ENCODE measurements at places on chromosomes 2 and 18.

DNA sequence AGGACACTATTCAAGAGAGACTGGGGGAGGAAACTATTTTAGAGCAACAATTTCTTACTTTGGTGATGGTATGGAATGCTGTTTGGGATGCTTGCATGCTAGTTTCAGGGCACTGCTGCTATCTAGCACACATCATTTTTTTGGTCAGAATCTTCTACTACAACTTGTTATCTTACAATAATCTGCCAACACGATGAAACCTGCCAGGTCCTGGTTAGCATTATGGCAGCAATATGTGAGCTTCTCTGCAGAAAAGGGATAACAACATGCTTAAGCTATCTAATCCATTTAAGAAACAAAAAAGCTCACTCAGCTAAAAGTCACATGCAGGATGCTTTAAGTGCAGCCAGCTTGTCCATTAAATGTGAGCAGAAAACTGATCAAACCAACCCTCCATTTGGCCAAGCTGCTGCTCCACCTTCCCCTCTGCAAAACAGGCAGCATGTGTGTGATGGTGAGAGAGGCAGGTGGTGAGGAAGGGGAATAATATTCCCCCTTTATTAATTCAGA, 30.1 kb downstream of the GAREM2 start:
- DNase-seq: no peak

DNA sequence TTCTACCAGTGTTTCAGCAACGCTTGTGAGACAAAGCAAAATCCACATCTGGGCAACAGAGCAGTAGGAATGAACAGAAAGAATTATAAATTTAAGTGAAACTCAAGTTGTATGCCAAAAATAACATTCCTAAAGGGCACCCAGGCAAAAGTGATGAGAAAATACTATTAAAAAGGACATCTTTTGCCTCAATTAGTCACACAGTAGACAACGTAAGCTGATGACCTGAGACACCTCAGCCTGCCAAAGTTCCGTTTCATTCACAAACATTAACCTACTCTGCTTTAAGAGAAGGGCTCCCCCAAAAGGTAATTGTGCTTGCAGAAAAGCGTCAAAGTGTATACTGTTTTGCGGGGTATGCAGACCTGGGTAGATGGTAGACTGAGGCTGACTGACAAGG, 7.2 kb downstream of the HDLBP start:
- no peak for DNase-seq

GRCh38 chr2:145777914-145778313, 1258.0 kb upstream of the ZEB2 start:
- DNase-seq: no peak

DNA sequence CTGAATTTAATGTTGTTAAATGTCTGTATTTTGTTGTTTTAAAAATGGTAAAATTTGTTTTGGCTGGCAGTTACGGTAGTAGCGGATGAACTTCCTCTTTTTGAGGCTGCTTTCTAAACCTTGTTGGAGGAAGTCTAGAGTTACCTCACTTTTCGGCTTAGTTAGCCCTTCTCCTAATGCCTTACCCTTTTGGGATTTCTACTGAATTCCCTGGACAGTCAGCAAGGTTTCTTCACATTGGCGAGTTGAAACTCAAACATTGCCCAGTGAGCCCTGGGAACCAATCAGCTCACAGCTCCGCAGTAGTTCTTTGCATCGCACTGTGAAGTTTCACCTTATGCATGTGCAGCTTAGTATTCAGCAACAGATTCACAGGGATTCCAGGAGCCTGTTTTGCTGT, 55.2 kb downstream of the TMEM247 start:
- no peak for DNase-seq

DNA sequence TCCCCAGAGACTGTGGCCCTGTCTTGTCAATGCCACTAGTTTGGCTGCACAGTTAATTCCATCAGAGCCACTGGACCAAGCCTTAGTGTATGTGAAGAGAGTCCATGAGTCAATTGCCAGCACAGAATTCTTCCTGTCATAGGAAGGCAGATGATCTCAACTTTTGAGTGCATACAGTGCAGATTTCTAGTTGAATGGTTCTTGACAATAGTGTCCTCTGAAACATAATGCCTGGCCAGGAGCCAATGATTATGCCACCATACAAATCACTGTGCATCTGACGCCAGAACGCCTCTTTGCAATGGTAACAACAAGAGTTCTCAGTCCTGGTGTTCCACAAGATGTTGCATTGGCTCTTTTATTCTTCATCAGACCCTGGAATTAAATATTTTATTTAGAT, 7.1 kb downstream of the NEUROD1 start:
- DNase-seq: no peak

DNA sequence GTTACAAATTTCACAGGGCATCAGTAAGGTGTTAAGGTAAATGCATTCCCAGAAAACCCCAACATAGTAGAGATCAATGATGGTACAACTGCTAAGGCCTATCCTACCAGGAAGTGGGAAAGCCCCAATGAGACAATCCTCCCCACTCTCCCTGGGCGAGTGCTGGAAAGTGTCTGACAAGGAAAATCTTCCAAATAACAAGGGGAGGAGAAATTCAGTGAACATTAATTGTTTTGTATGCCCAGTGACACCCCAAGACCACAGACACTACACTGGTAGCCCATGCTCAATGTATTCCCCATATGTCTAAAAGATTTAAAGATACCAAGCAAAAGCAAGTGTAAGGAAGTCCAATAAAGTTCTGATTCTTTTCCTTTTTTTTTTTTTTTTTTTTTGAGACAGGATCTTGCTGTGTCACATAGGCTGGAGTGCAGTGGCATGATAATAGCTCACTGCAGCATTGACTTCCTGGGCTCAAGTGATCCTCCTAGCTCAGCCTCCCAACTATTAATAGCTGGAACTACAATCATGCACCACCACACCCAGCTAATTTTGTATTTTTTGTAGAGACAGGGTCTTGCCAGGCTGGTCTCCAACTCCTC, 24.7 kb downstream of the B4GALT6 start:
- no peak for DNase-seq

GRCh38 chr2:71309-72035, 25.2 kb upstream of the FAM110C start:
- no peak for DNase-seq

- no peak for DNase-seq
Observed at GRCh38 chr2:23355001-23355400, 30.0 kb upstream of the KLHL29 start.

GRCh38 chr2:144443837-144444817, 75.8 kb downstream of the ZEB2 start:
- no peak for DNase-seq

- peak; percentile 54 for DNase-seq
Observed at GRCh38 chr2:68000170-68000825, 62.5 kb downstream of the C1D start.

GRCh38 chr2:229475778-229476177, 204.7 kb upstream of the PID1 start:
- no peak for DNase-seq

DNA sequence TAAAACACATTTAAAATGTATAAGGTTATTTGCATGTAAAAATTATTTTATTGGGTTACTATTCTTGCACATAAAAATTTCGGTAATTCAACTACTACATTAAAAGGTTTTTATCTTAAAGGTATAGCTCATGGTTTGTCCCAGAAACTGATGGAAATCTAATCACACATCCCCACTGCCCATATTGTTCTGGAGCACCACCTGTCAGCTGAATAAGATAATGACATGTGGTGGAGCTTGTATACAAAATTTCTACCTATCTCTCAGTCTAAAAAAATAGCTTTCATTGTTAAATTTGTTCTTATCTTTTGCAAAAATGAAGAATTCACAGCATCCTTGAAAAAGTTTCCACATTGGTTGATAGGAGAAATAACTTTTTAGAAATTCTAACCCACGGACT, 18.3 kb downstream of the ERBB4 start:
- DNase-seq: no peak

GRCh38 chr18:46152436-46152807, 48.2 kb downstream of the HAUS1 start:
- DNase-seq: peak; percentile 30

- no peak for DNase-seq
Observed at GRCh38 chr2:131584380-131584779, 56.7 kb downstream of the CCDC74A start.

DNA sequence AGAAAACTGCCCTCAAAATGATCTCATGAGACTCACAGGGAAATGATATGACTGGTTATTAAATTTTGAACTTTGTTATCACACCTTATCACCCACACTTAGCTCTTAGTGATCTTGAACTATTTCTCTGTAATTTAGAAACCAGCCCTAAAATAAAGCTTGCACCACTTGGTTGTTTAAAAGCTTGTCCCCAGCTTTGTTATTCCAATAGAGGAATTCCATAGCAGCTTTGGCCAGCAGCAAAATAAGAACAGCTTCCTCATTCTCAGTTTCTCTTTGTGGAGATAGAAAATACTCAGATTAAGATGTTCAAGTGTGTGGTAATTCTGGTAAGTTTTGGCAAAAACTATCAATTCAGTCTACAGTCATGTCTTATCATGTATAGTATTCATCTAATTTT, 54.4 kb upstream of the CCDC68 start:
- DNase-seq: no peak

GRCh38 chr2:105598829-105599698, 145.6 kb upstream of the NCK2 start:
- no peak for DNase-seq

DNA sequence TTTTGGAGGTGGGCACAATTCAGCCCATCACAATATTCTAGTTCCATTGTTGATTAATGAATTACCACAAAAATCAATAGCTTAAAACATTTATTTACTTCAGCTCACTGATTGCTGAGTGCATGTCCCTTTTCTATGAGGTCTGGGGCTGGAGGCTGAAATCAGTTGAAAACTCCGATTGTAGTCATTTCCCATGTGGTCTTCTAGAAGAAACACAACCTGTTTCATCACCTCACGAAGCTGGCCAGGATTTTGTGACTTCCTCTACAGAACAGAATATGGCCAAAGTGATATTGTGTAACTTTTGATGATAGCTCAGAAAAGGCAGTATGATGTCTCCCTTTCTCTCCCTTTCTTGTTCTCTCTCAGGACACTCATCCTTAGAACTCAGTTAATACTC, 44.1 kb upstream of the CYRIA start:
- no peak for DNase-seq

- peak; percentile 40 for DNase-seq
Observed at GRCh38 chr2:101823347-101823791, 125.9 kb downstream of the MAP4K4 start.

DNA sequence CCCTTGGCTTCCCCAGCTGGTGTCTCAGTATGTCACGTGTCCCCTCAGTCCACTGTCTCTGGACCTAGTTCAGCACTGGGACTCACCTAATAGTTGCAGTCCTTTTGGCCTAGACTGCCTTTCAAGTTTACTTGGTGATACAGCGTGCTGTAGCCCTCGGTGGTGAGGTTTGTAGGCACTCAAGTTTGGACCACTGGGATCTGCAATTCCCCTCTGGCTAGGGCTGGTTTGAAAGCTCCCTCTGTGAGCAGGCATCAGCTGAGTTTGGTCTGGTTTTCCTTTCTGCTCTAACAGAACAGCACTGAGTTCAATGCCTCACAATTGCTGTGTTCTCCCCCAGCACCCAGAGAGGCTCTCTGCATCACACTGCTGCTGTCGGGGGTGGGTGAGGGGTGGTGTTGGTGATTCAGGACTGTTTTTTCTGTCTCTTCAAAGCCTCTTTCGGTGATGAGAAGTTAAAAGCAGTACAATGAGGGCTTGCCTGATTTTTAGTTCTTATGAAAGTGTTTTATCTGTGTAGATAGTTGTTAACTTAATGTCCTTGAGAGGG, 494.2 kb downstream of the TDRD15 start:
- DNase-seq: no peak

- peak; percentile 19 for DNase-seq
Observed at GRCh38 chr18:42183746-42184145, 228.7 kb downstream of the PIK3C3 start.

- no peak for DNase-seq
Observed at GRCh38 chr2:224366267-224366844, 35.6 kb downstream of the FAM124B start.
